ENCODE measurements at places on chromosomes 11 and 22. TPM values are rescaled to one million over a fixed set of nuclear protein-coding genes. Genes with fewer than 3 reads are reported as not detected.
A peak's percentile ranks its signal among the peaks of the same experiment; 100 is the strongest.

DNA sequence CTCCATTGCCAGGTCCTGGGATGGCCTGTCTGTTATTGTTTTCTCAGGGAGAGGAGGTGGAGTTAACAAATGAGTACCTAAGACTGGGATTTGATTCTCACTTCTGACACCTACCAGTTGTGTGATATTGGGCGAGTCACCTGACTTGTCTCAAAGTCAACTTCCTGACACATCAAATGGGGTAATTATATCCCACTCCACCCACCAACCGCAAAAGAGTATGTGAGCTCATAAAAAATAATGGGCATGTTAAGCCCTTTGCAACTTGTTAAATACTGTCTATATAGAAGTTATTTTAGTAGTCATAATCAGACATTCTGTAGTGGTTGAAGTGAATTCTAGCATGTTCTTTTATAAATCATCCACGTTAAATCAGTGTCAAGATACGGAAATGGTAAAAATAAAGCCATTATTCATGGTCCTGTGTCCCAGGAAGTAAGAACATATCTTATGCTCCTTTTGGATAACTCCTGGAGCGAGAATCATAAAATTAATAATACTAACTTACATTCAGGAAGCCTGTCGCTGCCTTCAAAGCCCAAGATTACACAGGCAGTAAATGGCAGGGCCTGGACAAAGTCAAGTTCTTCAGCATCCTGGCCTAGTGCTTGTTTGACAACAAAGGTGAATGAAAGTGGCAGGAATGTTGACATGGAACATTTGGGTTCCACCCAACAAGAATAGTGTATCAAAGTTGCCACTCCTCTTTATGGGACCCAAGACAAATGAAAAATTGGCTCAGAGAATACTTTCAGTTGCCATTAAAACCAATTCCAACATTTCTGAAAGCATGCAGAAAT is 54.3 kb downstream of the SYTL2 start:
- H3K27me3 ChIP-seq = no peaks in the 10 kb centered on the region
- H3K4me3 ChIP-seq = no peak overlapping the region
- H3K4me1 ChIP-seq = peaks cover 80% of the 10 kb centered on the region
- DNase-seq = peak; percentile 26
- H3K27ac ChIP-seq = peak overlapping the region; percentile 66
- peaks cover 71% of the 10 kb centered on the region for H3K36me3 ChIP-seq

Gene TSSK2
- not detected for total RNA-seq

- peaks cover 2% of the 10 kb centered on the region for H3K27me3 ChIP-seq
- no peaks in the 10 kb centered on the region for H3K4me1 ChIP-seq
- no peak overlapping the region for H3K4me3 ChIP-seq
- H3K27ac ChIP-seq = no peak overlapping the region
Measured at GRCh38 chr22:49051491-49052022, 776.1 kb downstream of the BRD1 start.

DNA sequence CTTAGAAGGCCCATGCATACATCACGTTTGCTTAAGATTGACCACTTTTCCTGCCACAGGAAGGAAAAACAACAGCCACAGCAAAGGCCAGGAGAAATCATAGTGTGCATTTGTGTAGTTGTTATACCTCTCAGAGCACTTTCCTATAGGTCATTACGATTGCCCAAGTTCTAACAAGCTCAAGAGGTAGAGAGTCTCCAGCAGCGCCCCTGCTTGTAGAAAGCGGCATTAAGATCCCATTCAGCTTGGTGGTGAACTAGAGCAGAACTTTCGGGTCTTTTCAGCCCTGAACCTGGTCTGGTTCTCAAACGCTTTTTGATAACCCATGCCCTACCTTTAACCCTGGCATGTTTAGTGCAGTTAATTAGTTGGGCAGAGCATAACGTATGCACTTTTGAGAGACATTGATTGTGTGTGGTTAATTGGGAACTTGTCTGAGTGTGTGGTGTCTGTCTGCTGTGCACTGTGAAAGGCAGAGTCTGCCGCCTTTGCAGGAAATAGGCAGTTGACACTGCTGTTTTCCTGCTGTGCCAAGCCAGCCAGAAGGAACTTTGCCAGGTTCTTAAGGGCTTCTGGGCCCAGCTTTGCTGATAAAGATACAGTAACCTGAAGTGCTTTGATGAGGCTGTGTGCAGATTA is 109.9 kb upstream of the CLMP start:
- no peaks in the 10 kb centered on the region for H3K27me3 ChIP-seq
- H3K4me1 ChIP-seq = peaks cover 47% of the 10 kb centered on the region
- no peak for DNase-seq
- H3K27ac ChIP-seq = no peak overlapping the region
- no peaks in the 10 kb centered on the region for H3K36me3 ChIP-seq

DNA sequence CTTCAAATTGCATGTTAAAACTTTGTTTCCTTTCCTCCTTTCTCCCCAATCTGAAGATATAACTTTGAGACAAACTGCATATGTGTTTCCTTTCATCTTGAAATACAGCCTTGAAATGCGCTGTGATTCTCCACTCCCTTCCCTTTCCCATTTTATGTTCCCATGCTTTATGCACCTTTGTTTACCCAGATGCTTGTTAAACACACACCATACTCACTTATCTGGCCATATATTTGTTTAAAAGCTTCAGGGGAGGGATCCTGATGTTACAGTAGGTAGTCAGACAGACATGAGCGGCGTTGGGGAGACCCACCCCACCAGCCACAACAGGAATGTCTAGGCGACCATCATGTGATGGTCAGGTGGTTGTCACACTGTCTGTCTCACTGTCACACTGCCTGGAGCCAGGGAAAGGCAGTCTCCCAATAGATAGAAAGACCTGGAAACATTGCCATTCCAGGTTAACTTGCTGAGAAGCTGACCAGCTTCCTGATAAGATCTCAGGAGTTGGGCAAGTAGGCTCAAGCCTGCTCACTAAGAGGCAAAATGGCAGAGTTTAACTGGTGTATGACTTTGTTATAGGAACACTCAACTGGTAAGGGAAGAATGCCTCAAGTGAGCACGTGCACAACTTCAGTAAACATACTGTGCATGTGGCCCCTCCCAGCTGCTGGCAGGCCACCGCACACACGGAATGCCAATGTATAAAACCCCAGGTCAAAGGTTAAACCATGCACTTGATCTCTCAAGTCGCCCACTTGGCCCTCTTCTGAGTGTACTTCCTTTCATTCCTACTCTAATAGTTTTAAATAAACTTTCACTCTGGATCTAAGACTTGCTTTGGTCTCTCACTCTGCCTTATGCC is 23.5 kb upstream of the MSANTD2 start:
- no peak for DNase-seq
- peaks cover 36% of the 10 kb centered on the region for H3K27me3 ChIP-seq
- no peak overlapping the region for H3K4me3 ChIP-seq
- no peak overlapping the region for H3K27ac ChIP-seq

- no peak overlapping the region for H3K27ac ChIP-seq
- H3K36me3 ChIP-seq = peaks cover 3% of the 10 kb centered on the region
- H3K4me3 ChIP-seq = no peak overlapping the region
- peaks cover 2% of the 10 kb centered on the region for H3K27me3 ChIP-seq
Measured at GRCh38 chr22:44449683-44450425, 48.2 kb downstream of the RTL6 start.

Gene KCNQ1
- total RNA-seq = 14.8 TPM

DNA sequence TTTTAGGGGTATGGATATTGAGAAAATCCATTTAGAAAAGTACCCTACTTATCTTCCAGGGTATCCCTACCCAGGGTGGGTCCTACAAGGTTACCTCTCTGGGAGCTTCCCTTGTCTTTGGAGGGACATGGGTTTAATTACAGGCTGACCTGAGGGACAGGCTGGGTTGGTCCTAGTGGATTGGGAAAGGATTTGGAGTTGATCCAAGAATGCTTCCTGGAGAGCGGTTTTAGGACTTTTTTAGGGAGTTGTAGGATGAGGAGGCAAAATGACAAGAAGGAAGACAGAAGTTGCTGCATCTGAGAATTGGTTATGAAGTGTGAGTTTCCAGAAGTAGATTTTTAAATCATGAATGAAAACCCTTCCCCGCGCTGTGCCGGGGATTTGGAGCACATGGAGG is 61.8 kb upstream of the CRTAM start:
- H3K27me3 ChIP-seq = peaks cover 8% of the 10 kb centered on the region
- H3K36me3 ChIP-seq = peaks cover 3% of the 10 kb centered on the region
- H3K27ac ChIP-seq = no peak overlapping the region
- H3K4me3 ChIP-seq = no peak overlapping the region
- H3K4me1 ChIP-seq = peaks cover 4% of the 10 kb centered on the region
- no peak for DNase-seq

Gene EMID1
- not detected for total RNA-seq

DNA sequence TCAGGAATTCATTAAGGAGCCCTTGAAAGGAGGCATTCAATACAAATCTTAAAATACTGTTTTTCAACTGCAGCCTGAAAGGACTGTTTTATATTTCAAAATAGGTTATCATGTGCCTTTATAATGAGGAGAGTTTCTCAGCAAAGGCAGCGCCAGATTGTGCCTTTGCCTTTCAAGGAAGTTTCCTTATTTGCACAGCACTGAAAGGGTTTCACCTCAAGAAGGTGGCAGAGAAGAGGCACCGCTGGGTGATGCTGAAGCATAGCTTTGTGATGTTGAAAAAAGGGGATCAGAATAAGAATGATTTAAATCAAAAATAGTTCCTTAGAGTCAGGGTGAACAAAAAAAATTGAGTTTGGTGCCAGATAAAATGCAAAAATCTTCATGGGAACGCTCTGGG is 601.0 kb upstream of the KIRREL3 start:
- H3K4me1 ChIP-seq = no peaks in the 10 kb centered on the region
- H3K27me3 ChIP-seq = peaks cover 2% of the 10 kb centered on the region
- no peak overlapping the region for H3K4me3 ChIP-seq
- no peak overlapping the region for H3K27ac ChIP-seq

DNA sequence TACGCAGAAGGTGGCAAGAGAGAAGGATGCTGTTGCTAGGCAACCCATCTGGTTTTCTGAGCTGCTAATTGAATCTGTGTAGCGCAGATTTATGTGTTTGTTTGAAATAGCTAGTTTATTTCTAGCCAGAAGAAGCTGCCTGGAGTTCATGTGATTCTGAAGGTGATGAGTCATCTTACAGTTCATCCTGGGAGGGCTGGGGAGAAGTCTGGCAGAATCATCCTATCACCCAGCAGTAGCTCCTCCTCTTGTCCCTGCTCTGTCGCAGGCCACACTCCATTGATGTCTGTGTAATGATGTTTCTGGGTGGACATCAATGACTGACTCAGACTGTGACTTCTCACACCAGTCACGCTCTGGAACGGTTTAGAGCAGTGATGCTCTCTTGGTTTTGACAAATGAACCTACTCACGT is 4.8 kb upstream of the FBXO7 start:
- no peaks in the 10 kb centered on the region for H3K36me3 ChIP-seq
- DNase-seq = no peak
- no peak overlapping the region for H3K27ac ChIP-seq
- peaks cover 10% of the 10 kb centered on the region for H3K4me1 ChIP-seq

GRCh38 chr11:94803491-94803890 is 35.3 kb downstream of the AMOTL1 start:
- no peak overlapping the region for H3K4me3 ChIP-seq
- H3K27ac ChIP-seq = no peak overlapping the region
- no peak for DNase-seq
- H3K36me3 ChIP-seq = no peaks in the 10 kb centered on the region
- no peaks in the 10 kb centered on the region for H3K4me1 ChIP-seq
- peaks cover 6% of the 10 kb centered on the region for H3K27me3 ChIP-seq

DNA sequence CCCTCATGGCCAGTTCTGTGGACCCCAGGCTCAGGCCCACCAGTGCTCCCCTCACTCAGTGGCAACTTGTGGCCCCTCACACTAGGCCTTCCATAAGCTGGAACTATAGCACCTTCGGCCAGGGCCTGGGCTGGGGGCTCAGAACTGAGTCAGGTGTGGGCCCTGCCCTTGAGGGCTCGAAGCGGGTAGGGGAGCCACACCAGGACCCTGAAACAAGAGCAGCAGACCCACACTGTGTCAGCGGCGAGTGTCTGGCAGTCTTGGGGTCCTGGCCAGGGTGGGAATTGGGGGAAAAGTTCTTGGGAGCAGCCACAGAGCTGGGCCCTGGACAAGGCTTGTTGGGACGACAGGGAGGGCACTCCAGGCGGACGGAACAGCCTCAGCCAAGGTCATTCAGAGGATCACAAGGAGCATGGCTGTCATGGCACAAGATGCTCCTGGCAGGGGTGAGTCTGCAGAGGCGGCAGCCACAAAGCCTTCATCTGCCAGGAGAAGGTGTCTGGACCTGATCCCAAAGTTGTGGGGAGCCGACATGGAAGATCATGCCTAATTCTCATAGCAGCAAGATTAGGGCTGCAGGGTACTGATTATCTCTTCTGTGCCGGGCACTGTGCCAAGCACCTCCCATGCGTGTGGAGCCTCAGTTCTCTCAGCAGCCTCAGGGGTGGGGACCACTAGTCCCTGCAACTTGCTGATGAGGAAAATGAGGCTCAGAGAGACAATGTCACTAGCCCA is 50.7 kb downstream of the SHISAL1 start:
- no peak for DNase-seq
- peaks cover 8% of the 10 kb centered on the region for H3K27me3 ChIP-seq
- H3K27ac ChIP-seq = no peak overlapping the region
- peaks cover 13% of the 10 kb centered on the region for H3K4me1 ChIP-seq
- H3K36me3 ChIP-seq = no peaks in the 10 kb centered on the region
- H3K4me3 ChIP-seq = no peak overlapping the region

GRCh38 chr11:30015725-30016412 is 961 bp downstream of the KCNA4 start:
- H3K36me3 ChIP-seq = no peaks in the 10 kb centered on the region
- peaks cover 23% of the 10 kb centered on the region for H3K27me3 ChIP-seq
- H3K27ac ChIP-seq = no peak overlapping the region
- H3K4me3 ChIP-seq = no peak overlapping the region

Gene KCNJ5
- total RNA-seq = not detected

GRCh38 chr11:34416088-34416487 is 22.6 kb upstream of the CAT start:
- no peak overlapping the region for H3K27ac ChIP-seq
- H3K4me3 ChIP-seq = no peak overlapping the region
- H3K27me3 ChIP-seq = peaks cover 31% of the 10 kb centered on the region
- H3K36me3 ChIP-seq = no peaks in the 10 kb centered on the region
- H3K4me1 ChIP-seq = no peaks in the 10 kb centered on the region
- no peak for DNase-seq

- no peak for DNase-seq
- H3K36me3 ChIP-seq = no peaks in the 10 kb centered on the region
- no peak overlapping the region for H3K4me3 ChIP-seq
- no peaks in the 10 kb centered on the region for H3K4me1 ChIP-seq
- no peaks in the 10 kb centered on the region for H3K27me3 ChIP-seq
Measured at GRCh38 chr11:88631497-88631896, 294.0 kb upstream of the CTSC start.

DNA sequence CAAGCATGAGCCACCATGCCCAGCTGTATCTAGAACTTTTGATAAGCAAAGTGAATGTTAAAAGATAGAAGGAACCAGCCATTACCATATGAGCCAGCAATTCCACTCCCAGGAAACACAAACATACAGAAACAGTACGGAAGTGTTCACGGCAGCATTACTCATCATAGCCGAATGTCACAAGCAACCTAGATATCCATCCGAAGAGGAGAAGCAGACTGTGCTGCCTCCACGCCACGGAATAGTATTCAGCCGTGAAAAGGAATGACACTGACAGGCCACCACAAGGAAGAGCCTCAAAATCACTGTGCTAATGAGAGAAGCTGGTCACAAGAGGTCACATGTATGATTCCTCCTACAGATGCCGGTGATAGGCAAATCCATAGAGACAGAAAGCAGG is 17.6 kb upstream of the MGAT3 start:
- H3K4me3 ChIP-seq = no peak overlapping the region
- peaks cover 12% of the 10 kb centered on the region for H3K27me3 ChIP-seq
- DNase-seq = no peak

Gene PDGFB
- 6.5 TPM for total RNA-seq
